ENCODE measurements at places on chromosomes 1 and 21.

- DNase-seq = no peak
These were observed 119.7 kb upstream of the WNT4 start for GRCh38 chr1:22262583-22262982.

- no peak for DNase-seq
These were observed 105.8 kb upstream of the EDN2 start for GRCh38 chr1:41590331-41590730.

- DNase-seq = no peak
These were observed 45.4 kb downstream of the AGPAT3 start for GRCh38 chr21:43910460-43910859.

- DNase-seq = no peak
These were observed 32.2 kb upstream of the AKT3 start for GRCh38 chr1:243882276-243882675.
